ENCODE measurements at places on chromosomes 1 and 21. TPM values are rescaled to one million over a fixed set of nuclear protein-coding genes. Genes with fewer than 3 reads are reported as not detected.

GRCh38 chr1:113530021-113530420 is 139.7 kb downstream of the MAGI3 start:
- DNase-seq, result no peak

DNA sequence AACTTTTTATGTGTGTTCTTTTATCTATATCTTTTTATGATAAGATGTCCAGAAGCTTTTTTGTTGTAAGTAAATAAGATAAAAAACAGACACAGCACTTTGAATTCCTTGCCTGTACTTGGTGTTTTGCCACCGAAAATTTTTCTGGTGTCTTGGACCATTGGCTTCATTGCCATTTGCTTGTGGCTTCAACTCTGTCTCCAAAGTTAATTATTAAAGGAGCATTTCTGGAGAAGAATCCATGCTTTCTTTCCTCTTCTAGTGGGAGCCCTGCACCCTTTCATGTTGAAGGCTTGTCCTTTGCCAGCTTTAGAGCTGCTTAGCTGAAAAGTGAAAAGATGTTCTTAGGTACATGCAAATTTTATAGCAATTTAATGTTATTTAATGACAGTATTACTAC is 112.2 kb downstream of the DYRK1A start:
- no peak for DNase-seq

DNA sequence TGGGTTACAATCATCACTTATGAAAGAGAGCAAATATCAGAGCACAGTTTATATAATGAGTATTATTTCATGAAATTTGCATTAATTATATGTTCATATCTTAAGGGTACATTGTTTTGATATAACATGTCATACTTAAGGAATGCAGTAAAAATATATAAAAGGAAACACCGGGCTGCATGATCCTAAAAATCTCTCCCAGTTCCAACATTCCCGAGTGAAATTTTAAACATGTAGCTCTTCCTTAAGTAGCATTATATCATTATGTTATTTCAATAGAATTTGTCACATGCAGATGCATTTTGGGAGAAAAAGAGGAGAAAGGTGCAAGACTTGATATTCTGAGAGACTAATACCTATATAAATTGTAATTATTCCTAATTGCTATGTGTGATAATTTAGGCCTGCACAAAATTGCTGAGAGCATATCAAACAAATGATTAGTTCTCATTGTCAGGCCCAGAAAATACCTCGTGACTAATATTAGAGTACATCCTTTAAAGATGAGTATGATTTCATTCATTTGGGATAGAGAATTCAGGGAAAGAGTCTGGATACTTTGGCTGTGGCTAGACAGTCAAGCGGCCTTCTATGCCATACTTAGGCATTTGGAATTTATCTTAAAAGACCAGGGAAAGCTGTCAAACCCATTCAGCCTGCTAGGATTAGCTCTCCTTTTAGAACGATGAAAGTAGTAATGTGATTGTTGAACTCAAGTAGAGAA is 86.8 kb downstream of the ADGRL2 start:
- no peak for DNase-seq

GRCh38 chr21:29174607-29175013 is 44.2 kb downstream of the MAP3K7CL start:
- DNase-seq, result no peak

- DNase-seq, result no peak
These were observed 222.7 kb downstream of the TM2D1 start for GRCh38 chr1:61501971-61502916.

DNA sequence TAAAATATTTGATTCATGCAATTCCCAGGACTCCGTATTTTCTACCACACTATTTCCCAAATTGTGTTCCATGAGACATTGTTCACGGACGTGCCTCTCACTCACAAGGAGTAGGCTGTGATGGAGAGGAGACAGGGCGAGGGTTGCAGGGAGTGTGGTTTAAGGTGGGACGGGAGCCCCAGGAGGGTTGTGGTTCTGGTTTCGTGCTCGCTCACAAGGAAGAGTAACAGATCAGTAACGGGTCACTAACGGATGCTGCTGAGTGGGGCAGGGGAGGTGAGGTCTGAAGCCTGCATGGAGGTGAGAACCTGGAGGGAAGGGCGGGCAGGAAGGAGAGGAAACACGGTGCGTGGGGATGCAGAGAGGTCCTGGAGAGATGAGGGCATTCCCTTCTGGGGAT is 28.8 kb downstream of the TFF3 start:
- no peak for DNase-seq

- no peak for DNase-seq
These were observed 39.7 kb downstream of the NME7 start for GRCh38 chr1:169327875-169328274.

- DNase-seq, result no peak
These were observed 23.6 kb downstream of the PTPRU start for GRCh38 chr1:29259802-29260441.

DNA sequence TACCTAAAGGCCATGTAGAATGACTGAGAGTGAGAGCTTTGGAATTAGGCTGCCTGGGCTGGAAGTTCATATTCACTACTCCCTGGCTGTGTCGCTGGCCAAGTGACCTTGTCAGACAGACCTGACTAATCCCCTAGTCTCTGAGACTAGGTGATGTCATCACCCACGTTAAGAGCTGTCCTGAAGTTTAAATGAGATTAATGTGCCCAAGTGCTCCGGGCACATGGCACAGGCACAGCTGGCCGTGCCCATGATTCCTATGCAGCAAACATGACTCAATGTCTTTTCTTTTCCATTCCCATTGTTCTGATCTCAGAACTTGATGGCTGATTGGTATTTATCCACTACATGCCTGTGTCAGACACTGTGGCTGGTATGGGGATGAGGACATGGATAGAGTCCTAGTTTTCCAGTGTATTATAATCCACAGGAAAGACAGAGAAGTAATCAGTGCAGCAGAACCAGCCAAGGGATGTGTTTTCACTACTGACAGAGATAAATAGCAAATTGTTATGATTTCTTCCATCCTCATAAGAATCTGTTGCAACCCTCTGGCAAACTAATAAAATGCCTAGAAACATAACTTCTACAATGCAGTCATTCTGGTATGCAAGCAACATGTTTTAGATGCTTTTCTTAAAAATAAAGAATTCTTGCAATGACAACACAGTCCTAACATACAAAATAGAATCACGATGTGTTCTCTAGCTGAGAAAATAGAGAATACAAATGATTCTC is 180.9 kb downstream of the PCP4 start:
- DNase-seq, result peak; percentile 15

Gene PDE9A
- total RNA-seq, result 1.9 TPM

- DNase-seq, result peak; percentile 29
These were observed 14.0 kb upstream of the FOXO6 start for GRCh38 chr1:41347276-41347675.

Gene PLXNA2
- total RNA-seq, result 10.0 TPM

GRCh38 chr1:209205039-209205438 is 378.5 kb upstream of the CAMK1G start:
- no peak for DNase-seq

Gene S100A7
- total RNA-seq, result 0.38 TPM

Gene RAP1GAP
- 1.1 TPM for total RNA-seq

DNA sequence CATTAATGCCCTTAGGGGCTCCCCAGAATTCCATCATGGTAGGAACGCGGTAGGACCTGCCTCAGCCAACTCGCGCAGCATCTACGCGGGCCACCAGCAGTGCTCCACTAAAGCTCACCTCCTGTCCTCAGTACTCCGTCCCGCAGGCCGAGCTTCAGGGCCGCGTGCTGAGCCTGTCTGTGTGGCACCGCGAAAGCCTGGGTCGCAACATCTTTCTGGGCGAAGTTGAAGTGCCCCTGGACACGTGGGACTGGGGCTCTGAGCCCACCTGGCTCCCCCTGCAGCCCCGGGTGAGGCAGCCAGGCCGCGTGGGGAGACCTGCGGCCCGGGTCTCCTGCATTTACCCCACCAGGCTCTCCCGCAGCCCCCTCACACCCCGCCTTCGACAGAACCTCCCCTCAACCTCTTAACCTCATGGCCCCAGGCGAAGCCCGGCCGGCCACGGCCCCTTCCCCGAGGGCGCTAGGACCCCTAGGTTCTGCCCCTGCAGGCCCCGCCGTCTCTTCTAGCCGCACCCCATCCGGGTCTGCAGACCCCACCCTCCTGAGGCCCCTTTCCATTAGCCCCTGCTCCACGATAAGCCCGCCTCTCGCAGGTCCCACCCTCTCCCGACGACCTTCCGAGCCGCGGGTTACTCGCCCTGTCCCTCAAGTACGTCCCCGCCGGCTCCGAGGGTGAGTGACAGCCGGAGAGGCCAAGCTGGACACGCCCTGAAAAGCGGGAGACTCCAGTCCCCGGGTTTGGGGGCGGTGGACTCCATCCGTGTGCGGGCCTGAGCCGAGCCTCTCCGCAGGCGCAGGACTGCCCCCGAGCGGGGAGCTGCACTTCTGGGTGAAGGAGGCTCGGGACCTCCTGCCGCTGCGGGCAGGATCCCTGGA is 9.1 kb downstream of the SYTL1 start:
- no peak for DNase-seq

DNA sequence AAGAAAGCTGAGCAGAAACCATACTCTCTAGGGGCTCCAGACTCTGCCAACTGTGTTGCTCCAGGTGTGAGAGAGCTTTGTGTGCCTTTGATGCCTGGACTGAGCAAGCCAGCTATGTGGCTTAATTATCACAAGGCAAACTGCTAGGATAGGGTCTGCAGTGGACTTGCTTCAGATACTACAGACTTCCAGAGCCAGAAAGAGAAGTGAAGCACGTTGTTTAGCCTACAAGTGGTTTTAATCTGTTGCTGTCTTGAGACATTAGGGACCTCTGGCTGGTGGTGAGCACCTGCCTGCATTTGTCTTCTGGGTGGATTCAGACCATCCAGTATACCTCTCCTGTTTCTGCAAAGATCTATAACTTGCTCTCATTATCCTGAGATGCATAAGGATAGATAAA is 353.4 kb upstream of the PLXNA2 start:
- DNase-seq, result no peak

Gene ASTN1
- total RNA-seq, result under 0.01 TPM

Gene VHLL
- total RNA-seq, result 0.77 TPM

DNA sequence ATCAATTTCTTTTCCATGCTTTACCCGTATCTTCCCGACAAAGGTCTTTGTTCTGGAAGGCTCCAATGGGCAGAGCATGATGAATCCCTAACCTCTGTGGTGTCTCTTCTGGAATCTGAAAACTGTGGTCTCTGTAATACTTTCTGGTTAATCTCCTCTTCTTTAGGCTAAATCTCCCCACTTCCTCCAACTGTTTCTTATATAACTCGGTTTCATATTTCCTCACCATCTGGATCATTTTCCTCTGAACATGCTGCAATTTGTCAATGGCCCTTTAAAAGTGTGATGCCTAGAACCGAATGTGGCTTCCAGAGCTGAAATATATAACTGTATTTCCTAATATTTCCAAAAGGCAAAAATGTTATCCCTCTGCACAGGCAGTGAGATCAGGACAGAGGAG is 66.1 kb downstream of the ALG14 start:
- no peak for DNase-seq

- no peak for DNase-seq
These were observed 8.8 kb downstream of the ZNF692 start for GRCh38 chr1:248850124-248850523.

GRCh38 chr1:68294367-68295066 is 62.2 kb upstream of the WLS start:
- no peak for DNase-seq

Gene PIGC
- total RNA-seq, result 16.9 TPM

GRCh38 chr1:36951761-36952160 is 82.6 kb downstream of the GRIK3 start:
- DNase-seq, result no peak

Gene AK5
- total RNA-seq, result not detected

Gene HTR1D
- total RNA-seq, result 0.26 TPM

Gene C1orf105
- not detected for total RNA-seq

Gene KCNE2
- total RNA-seq, result not detected

Gene WDR64
- not detected for total RNA-seq

Measured in bronchial epithelial cell (primary cell).